ENCODE measurements at places on chromosomes 6 and 20. TPM values are rescaled to one million over a fixed set of nuclear protein-coding genes. Genes with fewer than 3 reads are reported as not detected.

- H3K27me3 ChIP-seq = no peaks in the 10 kb centered on the region
- H3K36me3 ChIP-seq = no peaks in the 10 kb centered on the region
- DNase-seq = no peak
- no peaks in the 10 kb centered on the region for H3K4me1 ChIP-seq
These were observed 25.0 kb downstream of the COL12A1 start for GRCh38 chr6:75180864-75181263.

The DYNLT2 gene
- total RNA-seq = 1.7 TPM

The TTBK1 gene
- 47.3 TPM for total RNA-seq

DNA sequence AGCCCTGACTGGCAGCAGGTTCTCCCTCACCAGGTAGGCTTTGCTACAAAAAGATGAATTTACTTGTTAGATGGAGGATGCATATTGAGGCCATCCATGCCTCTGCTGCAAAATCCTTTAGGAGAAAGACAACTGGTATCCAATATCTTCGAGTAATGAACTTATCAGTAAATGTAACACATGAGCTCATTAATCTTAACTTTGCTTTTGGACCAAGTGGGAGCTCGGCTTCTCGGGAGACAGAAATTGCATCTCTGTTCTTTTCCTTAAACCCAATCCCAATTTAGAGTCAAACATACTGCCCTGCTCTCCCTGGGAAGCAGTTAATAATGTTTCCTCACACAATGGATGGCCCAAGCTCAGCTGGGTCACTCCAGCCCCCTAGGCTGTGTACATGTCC, 330.5 kb downstream of the ZFAND3 start:
- no peak for DNase-seq
- peaks cover 2% of the 10 kb centered on the region for H3K27me3 ChIP-seq
- H3K4me1 ChIP-seq = peaks cover 40% of the 10 kb centered on the region
- H3K27ac ChIP-seq = no peak overlapping the region

GRCh38 chr20:38278131-38278530, 17.6 kb upstream of the KIAA1755 start:
- H3K4me3 ChIP-seq = no peak overlapping the region
- H3K27ac ChIP-seq = no peak overlapping the region
- H3K27me3 ChIP-seq = peaks cover 4% of the 10 kb centered on the region
- H3K4me1 ChIP-seq = no peaks in the 10 kb centered on the region

DNA sequence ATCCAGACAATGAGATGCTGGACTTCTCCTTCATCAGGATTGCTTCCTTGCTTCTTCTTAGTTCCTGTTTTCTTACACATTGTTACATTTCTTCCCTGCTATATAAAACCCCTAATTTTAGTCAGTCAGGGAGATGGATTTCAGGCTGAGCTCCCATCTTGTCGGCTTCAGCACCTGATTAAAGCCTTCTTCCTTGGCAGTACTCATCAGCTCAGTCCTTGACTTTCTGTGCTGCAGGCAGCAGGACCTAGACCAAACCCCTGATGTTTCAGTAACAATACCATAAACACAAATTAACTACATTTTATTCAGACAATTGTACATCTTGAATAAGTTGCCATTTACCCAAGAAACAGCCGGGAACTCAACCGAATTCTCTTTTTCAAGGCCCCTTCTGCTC, 156.4 kb upstream of the RREB1 start:
- no peak overlapping the region for H3K4me3 ChIP-seq
- no peak for DNase-seq
- H3K36me3 ChIP-seq = peaks cover 20% of the 10 kb centered on the region
- H3K27me3 ChIP-seq = peaks cover 2% of the 10 kb centered on the region

DNA sequence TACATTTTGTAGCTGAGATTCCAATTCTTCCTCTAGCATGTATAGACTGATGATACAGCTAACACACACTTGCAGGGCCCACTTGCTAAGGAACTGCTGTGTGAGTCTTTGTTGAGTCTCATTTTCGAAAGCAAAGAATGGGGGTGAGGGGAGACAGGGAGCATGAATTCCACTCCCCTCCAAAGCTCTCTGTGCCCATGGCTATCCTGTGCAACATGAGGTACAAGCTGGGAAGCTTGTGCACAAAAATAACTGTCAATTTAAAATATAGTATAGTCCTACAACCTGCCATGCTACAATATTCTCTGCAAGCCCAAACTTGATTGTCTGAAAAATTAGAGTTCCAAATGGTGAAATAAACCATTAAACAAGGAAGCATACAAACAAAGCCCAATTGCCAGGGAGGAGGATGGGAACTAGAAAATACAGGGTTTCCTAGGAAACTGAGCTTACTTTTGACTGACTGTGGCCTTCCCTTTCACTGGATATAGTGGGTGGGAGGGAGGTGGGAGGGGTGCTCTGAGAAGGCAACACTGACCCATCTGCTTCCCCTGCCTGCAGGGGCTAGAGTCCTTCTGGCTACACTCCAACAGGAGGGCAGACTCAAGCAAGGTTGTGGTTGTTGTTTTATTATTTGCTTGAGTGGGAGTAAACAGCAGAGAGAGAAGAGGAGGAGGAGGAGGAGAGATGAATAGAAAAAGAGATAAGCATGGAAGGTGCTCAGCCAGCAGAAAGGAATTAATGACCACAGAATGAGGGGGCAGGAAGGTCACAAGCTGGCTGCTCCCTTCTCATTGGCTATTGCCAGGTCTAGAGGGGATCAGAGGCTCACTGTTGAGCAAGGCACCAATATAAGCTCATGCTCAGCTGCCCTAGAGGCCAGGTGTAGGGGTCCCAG, 84.6 kb downstream of the FYN start:
- peaks cover 2% of the 10 kb centered on the region for H3K27me3 ChIP-seq
- no peaks in the 10 kb centered on the region for H3K36me3 ChIP-seq
- no peak overlapping the region for H3K4me3 ChIP-seq
- peak; percentile 42 for DNase-seq

The FNDC11 gene
- 9.3 TPM for total RNA-seq

DNA sequence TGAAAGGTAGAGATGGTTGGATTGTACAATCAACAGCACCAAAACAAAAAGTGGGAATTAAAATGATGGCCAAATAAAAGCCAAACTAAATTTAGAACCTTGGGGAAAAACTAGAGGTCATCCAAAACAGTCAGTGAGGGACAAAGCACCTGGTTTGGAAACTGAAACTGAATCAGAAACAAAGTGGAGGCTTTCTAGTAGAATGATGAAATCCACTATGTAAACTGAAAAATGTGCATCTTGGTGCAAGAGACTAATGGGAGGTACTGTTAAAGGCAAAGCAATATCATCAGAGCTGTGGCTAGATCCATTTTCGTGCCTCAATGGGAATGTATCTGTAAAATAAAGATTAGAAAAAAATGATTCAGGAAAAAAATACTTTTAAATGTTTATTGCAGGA, 380.0 kb upstream of the GJE1 start:
- no peak overlapping the region for H3K27ac ChIP-seq
- no peaks in the 10 kb centered on the region for H3K27me3 ChIP-seq
- no peak for DNase-seq
